ENCODE measurements at places on chromosomes 12 and 14.
A peak's percentile ranks its signal among the peaks of the same experiment; 100 is the strongest.

DNA sequence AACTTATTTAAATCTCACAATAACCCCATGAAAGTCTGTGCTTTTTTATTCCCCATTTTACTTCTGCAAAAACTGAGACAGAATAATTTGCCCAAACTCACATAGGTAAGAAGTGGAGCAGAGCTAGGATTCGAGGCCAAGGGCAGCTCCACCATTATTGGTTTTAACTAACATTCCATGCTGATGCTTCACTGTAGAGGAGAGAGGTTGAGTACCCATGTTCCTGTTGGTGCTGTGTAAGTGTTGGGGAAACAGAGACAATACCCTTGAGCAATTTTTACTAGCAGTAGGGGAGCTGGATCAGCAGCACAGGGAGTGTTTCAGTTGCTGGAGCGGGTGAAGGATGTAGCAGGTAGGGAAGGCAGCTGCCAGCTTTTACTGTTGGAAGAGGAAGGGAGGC lies 21.1 kb downstream of the RASSF8 start:
- no peak for DNase-seq

- no peak for DNase-seq
These were observed 21.6 kb upstream of the TESC start for GRCh38 chr12:117120787-117121186.

- DNase-seq = no peak
These were observed 22.9 kb downstream of the TDP1 start for GRCh38 chr14:89978656-89979055.

DNA sequence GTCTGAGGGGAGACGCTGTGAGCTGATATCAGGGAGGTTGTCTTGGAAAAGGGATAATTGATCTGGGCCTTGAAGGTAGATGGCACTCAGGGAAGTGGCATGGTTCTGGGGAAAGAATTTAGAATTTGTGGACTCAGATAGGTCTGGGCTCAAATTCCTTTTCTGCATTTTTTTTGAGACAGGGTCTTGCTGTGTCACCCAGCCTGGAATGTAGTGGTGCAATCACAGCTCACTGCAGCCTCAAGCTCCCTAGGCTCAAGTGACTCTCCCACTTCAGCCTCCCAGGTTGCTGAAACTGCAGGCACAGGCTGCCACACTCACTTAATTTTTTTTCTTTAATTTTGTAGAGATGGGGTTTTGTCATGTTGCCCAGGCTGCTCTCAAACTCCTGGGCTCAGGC lies 98.1 kb upstream of the NCOR2 start:
- DNase-seq = no peak

DNA sequence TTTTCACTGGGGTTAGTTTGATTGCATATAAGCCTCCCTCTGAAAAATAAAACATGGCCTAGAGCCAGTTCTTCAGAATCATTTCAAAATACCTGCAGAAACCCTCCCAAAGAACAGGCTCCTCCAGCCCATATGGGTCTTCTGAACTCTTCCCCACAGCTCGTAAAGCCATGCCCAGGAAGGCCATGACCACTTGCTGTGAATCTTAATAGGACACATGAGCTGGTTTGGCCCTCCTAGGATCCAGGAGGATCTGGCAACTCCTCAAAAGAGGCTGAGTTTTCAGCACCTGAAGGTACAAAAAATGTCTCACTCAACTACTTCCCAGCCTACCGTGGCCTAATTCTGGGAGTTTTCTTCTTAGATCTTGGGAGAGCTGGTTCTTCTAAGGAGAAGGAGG lies 2.4 kb downstream of the MYBPC1 start:
- DNase-seq = no peak

DNA sequence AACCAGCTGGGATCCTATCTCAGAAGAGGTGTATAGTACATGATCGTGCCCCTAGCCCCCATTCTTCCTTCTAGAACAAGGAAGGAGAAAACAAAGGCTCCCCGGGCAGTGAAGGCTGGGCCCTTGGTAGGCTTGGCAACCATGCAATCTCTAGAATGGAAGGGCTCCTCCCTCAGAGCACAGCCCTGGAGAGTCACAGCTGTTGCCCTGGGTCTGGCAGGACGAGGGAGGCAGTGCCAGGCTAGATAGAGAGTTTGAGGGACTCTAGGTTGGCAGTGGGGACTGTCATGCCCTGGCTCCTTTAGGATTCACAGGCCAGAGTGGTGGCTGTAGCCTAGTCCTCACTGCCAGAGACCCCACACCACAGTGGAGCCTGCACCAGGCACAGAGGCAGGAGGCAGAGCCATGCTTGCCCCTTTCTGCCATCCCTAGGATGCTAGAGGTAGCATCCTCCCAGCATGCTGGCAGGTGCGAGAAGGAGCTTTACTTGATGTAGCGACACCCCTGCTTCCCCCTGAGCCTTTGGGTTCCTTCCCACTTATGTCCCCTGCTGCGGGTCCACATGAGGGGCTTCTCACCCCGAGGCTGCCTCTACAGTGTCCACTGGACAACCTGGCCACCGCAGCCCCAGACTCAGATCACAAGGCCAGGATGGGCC lies 33.4 kb upstream of the CIPC start:
- DNase-seq = no peak

DNA sequence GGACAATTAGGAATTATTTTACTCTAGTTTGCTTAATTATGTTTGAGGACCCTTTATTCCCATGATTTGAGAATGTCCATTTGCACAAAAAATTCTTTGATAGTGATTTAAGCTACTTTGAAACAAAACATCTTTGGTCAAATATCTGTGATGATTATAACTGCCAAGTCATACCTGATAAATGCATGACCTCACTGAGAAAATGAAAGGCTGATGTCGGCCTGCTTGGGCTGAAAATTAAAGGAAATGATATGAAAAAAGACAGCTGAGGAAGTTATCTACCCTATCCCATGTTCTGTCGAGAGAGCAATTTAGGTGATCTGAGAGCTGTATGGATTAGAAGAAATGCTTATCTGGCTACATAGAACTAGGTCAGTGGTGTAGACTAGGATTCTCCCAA lies 43.6 kb downstream of the ATL1 start:
- DNase-seq = no peak

DNA sequence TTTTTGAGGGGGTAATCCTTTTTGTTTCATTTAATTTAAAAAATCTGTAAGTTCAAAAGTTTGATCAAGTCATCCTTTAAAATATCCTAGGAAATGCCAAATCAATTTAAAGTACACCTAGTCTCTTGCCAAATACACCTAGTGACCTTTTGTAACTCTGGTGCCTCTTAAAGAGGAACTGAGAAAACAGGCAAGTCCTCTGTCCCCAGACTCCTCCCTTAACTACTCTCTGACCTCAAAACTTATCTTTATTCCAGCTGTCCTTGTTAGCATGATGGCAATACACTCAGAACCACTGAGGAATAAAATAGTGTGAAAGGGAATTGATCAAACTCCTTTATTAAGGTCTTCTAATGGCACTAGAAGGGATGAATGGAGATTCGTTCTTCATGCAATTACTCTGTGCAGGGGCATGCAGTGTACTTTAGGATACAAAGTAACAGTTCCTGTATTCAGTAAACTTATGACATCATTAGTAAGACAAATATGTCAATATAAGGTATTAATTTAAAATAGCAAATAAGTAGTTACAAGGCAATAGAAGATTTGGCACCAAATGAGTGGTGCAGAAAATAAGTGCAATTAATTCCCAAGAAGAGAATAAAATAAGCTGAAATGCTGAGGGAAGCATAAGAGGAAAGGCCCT lies 3.3 kb downstream of the FAR2 start:
- no peak for DNase-seq

DNA sequence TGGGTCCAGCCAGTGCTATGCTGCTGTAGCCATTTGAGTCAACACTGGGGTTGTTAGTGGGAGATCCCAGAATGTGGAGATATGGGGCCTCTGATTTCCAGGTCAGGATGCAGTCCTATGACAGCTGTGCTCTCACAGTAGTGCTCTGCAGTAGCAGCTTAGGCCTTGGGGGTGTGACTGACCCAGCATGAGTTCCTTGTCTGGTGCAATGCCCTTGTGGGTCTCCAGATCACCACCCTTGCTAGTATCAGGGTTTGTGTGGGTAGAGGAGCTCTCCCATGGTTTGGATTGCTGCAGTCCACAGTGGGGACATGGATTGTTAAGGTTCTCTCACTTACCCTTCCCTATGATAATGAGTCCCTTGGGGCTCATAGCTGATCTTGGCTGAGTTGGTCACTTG lies 113.7 kb downstream of the RAD51B start:
- no peak for DNase-seq

GRCh38 chr12:107238296-107238695 lies 144.9 kb upstream of the CRY1 start:
- no peak for DNase-seq

DNA sequence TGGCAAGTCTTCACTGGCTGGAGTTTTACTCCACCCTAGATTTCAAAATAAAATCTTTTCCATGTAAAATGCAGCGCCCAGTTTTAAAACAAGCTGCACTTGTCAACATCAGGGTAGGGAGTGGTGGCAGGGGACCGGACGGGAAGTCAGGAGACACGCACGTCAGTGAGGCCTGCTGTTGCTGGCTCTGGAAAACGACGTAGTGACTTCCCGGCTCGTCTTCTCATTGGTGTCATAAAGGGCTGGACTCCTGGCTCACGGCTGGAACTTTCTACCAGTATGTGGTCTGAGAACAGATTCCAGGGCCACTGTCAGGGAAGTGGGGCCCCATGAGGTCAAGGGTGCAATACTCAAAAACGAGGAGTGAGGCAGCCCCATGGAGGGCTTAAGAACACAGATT lies 64.2 kb upstream of the FOXN3 start:
- no peak for DNase-seq

- DNase-seq = no peak
These were observed 128.0 kb downstream of the CCDC91 start for GRCh38 chr12:28318273-28318672.

GRCh38 chr12:177980-178828 lies 35.8 kb downstream of the SLC6A12 start:
- DNase-seq = no peak

DNA sequence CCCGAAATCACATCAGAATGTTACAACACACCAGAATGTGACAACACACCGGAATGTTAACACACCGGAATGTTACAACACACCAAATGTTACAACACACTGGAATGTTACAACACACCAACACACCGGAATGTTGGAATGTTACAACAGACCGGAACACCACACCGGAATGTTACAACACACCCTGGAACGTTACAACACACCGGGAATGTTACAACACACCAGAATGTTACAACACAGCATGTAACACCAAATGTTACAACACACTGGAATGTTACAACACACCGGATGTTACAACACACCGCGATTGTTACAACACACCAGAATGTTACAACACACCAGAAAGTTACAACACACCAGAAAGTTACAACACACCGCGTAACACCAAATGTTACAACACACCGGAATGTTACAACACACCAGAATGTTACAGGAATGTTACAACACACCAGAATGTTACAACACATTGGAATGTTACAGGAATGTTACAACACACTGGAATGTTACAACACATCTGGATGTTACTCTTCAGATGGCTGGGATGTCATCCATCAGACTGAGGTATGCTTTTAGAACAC lies 21.1 kb downstream of the CHFR start:
- no peak for DNase-seq

DNA sequence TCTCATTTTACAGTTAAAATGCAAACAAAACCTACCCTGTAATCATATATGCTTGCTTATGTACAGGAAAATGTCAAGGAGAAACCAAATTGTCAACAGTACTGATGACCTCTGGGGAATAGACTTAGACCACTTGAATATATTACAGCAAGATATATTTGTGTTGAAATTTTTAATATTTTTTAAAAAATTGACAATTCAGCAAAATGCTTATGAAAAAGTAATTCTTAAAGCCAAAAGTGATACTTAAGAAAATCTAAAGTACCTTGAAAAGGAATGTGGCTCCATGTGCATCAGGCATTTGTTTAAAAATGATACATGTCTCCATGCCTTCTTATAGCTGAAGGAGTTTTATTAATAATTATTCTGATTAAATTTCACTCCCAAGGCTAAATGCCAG lies 49.2 kb downstream of the PTPN21 start:
- DNase-seq = no peak

GRCh38 chr12:120194534-120195395 lies at the start of gene GCN1:
GCN1 (minus strand) TSS chr12:120194715; CDS start chr12:120194697, 18 bp downstream.
- DNase-seq = peak; percentile 95

DNA sequence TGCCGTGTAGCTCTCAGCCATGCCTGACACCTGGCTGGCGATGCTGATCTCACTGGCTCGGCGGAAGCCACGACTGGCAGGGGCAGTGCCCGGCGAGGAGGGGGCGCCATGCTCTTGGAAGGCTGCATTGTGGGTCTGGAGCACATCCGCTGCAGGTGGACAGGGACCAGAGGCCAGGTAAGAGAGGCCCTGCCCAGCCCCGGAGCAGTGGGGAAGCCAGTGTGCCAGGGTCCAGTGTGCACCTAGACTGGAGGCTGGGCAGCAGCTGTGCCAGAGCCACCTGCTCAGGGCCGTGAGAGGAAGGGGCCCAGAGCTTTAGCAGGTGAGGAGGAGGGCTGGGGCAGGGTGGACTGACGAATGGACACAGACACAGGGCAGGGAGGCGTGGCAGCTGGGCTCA lies 10.1 kb downstream of the ARL6IP4 start:
- no peak for DNase-seq

- DNase-seq = no peak
These were observed 9.2 kb upstream of the INF2 start for GRCh38 chr14:104680056-104680805.

- no peak for DNase-seq
These were observed 297.9 kb upstream of the SFSWAP start for GRCh38 chr12:131413006-131413405.

DNA sequence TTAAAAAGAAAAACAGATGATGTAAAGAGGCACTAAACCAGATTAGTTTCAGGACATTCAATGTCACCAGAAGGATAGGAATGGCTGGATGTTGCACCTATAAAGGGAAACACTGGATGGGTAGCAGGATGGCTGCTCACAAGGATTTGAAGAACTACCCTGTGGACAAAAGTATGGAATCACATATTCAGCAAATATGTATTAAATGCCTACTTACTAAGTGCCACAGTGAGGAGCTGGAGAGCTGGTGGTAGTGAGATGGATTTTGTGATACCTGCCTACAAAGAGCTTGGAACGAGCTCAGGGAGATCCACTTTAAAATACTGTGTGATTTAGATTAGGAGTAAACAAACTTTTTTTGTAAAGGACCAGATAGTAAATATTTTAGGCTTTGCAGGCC lies 316.2 kb downstream of the PAWR start:
- DNase-seq = no peak

DNA sequence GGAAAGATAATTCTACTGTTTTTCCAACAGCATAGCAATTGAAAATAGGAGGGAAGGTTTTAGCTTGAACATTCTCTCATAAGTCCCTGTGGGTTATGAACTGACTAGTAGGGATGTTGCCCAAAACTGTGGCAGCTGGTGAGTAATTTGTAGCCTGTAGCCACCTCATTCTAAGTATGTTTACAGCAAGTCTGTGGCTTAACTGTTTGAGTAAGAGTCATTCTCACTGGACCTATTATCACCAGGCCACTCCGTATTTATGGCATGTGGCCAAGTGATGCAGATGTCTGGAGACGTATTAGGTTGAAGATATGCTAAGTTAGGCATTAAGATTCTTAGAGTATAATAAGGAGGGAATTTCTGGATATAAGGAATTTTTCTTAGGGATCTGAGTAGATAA lies 458.3 kb downstream of the ETNK1 start:
- DNase-seq = no peak

Measured in activated CD4-positive, alpha-beta T cell treated with anti-CD3 and anti-CD28 coated beads, Interleukin-2, amount 50 U/mL, for 24 hours (primary cell).